ENCODE measurements at places on chromosomes 7 and 10. TPM values are rescaled to one million over a fixed set of nuclear protein-coding genes. Genes with fewer than 3 reads are reported as not detected.

DNA sequence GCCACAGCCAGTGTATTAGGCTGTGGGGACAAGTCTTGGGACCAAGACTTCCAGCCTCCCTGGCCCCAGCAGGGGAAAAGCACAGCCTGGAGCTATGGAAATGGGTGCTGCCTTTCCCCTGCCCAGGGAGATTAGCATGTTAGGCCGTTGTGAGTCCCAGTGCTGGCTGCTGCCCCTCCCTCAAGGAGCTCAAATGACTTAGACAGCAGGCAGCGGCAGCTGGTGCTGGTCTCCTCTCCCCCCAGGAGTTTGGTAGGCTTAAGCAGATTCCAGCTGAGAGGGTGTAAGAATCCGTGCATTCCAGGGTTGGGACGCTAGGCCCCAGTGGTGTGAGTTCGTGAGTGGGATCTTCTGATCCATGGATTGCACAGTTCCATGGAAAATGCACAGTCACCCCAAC is 301.5 kb upstream of the PHF14 start:
- DNase-seq: no peak

DNA sequence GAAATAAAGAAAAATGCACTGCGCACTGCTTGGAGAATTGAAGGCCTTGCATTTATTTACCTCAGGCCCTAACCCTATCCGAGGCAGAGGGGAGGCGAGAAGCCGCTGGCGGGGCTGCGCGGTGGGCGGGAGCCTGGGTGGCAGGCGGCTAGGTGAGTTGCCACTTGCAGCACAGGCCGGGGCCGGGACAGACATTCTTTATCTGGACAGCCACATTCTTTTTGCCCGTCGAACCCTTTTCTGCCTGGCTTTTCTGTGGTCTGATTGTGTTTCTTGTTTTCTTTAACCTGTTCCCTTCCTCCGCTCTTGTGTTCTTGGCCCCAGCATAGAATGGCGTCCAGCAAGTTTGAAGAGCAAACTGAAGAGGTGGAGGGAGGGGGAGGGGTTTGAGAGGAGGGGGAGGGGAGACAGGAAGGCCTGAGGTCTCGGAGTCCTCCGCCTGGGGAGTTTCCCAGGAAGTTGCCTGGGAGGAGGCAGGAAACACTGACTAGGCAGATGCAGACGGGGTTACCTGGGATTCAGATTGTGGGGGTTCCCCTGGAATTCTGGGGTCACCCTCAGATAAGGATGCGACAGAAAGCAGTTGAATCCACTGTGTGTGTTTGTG is 5.1 kb downstream of the SHH start:
- no peak for DNase-seq

GRCh38 chr10:62815381-62816075 is 638 bp downstream of the EGR2 start:
- peak; percentile 71 for DNase-seq

GRCh38 chr10:20144268-20144667 is 328.0 kb downstream of the PLXDC2 start:
- no peak for DNase-seq

- DNase-seq: no peak
Measured at GRCh38 chr7:111980725-111981124, 225.5 kb downstream of the DOCK4 start.

DNA sequence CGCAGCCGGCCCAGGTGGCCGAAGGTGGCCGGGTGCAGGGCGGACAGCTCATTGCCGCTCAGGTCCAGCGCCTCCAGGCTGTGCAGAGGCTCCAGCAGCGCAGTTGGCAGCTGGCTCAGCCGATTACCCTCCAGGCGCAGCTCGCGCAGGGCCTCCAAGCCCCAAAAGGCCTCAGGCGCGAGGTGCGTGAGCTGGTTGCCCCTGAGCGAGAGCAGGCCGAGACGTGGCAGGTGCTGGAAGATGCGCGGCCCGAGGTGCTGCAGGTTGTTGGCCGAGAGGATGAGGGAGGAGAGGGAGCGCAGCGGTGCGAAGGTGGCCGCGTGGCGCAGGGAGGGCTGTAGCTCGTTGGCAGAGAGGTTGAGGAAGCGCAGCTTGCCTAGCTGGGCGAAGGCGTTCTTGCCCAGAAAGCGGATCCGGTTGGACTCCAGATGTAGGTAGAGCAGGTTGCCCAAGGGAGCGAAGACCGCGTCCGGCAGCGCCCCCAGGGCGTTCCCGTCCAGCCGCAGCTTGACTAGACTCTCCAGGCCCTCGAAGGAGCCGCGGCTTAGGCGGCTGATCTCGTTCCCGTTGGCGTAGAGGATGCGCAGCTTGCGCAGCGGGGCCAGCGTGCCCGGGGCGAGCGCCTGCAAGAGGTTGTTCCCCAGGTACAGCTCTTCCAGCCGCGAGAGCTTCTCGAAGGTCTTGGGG is 923 bp downstream of the TRIL start:
- DNase-seq: no peak

DNA sequence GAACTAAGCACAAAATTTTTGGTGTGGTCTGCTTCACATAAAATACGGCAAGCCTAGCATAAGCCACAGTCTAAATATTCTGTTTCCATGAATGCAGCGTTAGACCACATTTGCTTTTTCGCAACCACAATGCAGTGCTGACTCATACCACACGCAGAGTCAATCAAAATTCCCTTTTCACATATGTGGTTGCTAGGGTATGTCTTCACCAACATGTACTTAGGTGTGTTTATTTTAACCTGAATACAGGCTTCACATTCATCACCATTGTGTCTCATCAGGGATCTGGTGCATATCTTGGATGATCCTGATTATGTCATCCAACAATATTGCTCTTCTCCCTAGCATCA is 90.8 kb downstream of the CHN2 start:
- DNase-seq: no peak

- DNase-seq: no peak
Measured at GRCh38 chr10:24866604-24867583, 85.5 kb downstream of the PRTFDC1 start.

GRCh38 chr7:117892821-117893220 is 19.6 kb upstream of the CTTNBP2 start:
- no peak for DNase-seq

- no peak for DNase-seq
Measured at GRCh38 chr10:6228647-6229046, 25.9 kb downstream of the PFKFB3 start.

LIPK gene
- total RNA-seq: not detected

PSD gene
- total RNA-seq: 13.3 TPM

CUL2 gene
- total RNA-seq: 45.9 TPM

CTNNA3 gene
- 0.30 TPM for total RNA-seq

Measured in activated naive CD4-positive, alpha-beta T cell treated with anti-CD3 and anti-CD28 coated beads, Interleukin-2, amount 50 U/mL, for 72 hours (primary cell).